Activated CD8-positive, alpha-beta memory T cell treated with anti-CD3 and anti-CD28 coated beads, Interleukin-2, amount 50 U/mL, for 4 hours (primary cell): ENCODE measurements at places on chromosomes 13 and 19.

DNA sequence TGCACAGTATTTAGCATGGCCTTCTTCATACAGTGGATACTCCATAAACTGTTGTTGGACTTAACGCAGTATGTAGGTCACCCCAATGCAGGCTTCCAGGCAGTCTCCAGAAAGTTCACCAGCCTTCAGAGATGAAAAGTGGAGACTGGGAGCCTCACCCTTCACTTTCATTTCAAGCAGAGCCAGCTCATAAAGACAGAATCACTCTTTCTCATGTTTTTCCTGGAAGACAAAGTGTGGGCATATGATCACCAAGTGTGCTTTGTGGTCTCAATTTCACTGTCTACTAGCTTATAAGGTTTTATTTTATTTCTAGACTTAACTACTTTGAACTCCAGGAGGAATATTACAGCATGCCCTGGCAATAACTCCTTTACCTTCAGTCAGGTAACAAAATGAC is 26.3 kb upstream of the TNFSF11 start:
- DNase-seq, result no peak

GRCh38 chr13:72552731-72553130 is 174.7 kb downstream of the MZT1 start:
- DNase-seq, result no peak

- no peak for DNase-seq
These were observed 74.0 kb downstream of the RUBCNL start for GRCh38 chr13:46313024-46313423.

GRCh38 chr19:16069813-16070365 is 6.4 kb upstream of the TPM4 start:
- DNase-seq, result no peak

DNA sequence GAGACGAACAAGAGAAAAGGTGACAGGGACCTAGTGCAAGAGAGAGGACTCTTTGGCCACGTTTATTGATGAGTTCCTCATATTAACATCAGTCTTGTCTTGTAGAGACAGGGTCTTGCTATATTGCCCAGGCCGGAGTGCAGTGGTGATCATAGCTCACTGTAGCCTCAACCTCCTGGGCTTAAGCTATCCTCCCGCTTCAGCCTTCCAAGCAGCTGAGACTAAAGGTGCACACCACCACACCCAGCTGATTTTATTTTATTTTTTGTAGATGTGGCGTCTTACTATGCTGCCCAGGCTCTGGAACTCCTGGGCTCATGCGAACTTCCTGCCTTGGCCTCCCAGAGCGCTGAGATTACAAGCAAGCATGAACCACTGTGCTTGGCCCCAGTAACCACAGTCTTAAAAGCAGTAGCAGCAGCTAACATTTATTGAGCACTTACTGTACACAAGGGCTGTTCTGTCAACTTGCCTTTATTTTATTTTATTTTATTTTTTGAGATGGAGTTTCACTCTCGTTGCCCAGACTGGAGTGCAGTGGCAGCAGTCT is 1.1 kb upstream of the SH2D3A start:
- no peak for DNase-seq

DNA sequence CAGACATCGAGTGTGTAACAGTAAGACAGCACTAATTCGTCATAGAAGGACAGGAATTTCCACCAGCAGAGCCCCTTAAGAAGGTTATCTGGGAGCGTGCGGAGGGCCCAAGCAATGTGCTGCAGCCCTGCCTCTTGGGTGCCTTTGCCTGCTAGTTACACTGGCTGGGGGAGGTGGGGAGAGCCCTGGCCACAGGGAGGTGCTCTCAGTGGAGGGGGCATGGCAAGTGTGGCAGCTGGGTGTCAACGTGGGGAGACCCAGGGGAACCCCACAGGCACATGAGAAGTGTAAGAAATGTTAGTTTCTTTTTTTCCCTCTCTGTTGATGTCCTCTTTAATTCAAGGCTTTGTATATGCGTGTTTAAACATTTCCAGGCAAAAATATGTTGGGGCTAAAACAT is 50.9 kb upstream of the TMTC4 start:
- no peak for DNase-seq

- DNase-seq, result peak; percentile 40
These were observed 16.5 kb upstream of the B3GNT3 start for GRCh38 chr19:17778251-17778967.
